ENCODE measurements at places on chromosomes 12 and 14. TPM values are rescaled to one million over a fixed set of nuclear protein-coding genes. Genes with fewer than 3 reads are reported as not detected.

ADIPOR2 gene
- total RNA-seq = 61.2 TPM

TRHDE gene
- total RNA-seq = 0.26 TPM

DENND5B gene
- total RNA-seq = 2.6 TPM

ADCY4 gene
- 0.77 TPM for total RNA-seq

NDUFA9 gene
- 36.9 TPM for total RNA-seq

DNA sequence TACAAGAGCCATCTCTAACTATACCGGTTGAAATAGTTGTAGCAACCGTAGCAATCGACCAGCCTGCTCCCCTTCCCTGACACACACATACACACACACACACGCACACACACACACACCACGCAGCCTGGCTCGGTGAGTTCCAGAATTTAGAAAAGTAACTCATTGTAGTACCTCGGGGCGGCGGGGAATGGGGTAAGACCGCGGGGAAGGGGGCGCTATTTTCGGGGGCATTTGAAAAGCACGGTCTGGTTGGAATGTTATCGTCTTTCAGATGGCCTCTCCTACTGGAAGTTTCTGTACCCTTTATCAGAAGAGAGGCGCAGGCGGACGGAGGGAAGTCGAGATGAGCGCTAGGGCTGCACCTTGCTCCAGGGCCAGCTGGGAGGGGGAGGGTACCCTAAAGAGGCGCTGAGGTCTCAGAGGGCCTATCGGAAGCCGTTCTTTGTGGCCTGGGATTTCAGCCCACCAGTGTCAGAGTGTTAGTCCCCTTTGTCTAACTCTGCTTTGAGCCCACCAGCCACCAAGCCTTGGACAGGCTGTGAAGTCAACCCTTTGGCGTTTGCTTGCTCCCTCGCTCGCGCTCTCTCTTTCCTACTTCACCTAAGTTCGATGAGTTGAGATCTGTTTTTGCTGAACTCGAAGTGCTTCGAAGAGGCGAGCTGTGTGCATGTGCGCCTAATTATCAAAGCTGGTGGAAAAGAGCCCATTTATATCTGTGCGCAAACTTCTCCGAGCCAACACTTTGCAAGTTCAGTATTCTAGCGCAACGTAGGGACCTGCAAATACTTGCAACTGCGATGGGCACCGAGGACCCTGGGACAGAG lies 837 bp downstream of the COL2A1 start:
- no peak for DNase-seq

- no peak for DNase-seq
Observed at GRCh38 chr12:118183155-118183554, 47.2 kb downstream of the PEBP1 start.

- DNase-seq = peak; percentile 55
Observed at GRCh38 chr14:22598099-22598895, at the start of gene ABHD4. ABHD4 (plus strand) TSS chr14:22598300; CDS start chr14:22598307, 7 bp downstream.

DNA sequence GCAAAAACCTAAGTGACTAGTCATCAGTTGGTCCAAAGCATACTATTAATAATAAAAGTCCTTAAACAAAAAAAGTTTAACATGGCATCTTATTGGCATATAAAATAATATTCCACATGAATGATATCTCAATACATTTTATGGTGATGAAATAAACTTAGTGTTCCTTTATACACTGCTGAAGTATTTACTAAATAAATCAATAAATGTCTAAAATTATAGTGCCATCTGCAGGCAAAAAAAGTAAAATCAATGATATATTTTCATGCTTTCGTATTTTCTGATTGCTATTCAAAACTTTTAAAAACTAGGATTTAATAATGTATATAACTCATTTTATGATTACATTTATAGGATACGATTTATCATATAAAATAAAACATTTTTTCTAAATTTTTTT lies 30.5 kb downstream of the PUS7L start:
- peak; percentile 15 for DNase-seq

- peak; percentile 91 for DNase-seq
Observed at GRCh38 chr12:81668475-81668874, 90.7 kb downstream of the PPFIA2 start.

- no peak for DNase-seq
Observed at GRCh38 chr14:99540196-99541032, 59.2 kb downstream of the CCNK start.

DNA sequence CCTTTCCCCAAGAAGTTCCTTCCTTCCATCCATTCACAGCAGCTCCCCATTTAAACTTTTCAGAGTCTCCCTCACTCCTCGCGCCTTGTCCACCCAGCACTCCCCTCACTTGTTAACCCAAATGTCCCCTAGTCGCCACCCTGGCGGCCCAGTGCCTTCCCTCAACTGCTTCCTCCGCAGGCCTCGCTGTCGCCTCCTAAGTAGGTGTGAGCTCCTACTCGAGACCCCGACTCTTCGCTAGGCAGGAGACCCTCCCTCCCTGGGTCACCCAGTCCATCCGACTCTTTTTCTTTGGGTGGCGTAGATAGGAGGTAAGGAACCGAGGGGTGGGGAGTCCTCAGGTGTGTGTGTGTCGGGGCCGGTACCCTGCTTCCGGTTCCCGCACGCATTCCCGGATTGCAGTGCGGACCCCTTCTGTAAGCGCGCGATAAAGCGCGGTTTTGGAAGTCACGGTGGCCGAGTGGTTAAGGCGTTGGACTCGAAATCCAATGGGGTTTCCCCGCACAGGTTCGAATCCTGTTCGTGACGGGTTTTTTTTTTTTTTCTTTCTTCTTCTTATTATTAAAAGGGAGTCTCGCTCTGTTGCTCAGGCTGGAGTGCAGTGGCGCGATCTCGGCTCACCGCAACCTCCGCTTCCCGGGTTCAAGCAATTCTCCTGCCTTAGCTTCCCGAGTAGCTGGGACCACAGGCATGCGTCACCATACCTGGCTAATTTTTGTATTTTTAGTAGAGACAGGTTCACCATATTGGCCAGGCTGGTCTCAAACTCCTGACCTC lies 823 bp upstream of the SMARCC2 start:
- peak; percentile 75 for DNase-seq

DNA sequence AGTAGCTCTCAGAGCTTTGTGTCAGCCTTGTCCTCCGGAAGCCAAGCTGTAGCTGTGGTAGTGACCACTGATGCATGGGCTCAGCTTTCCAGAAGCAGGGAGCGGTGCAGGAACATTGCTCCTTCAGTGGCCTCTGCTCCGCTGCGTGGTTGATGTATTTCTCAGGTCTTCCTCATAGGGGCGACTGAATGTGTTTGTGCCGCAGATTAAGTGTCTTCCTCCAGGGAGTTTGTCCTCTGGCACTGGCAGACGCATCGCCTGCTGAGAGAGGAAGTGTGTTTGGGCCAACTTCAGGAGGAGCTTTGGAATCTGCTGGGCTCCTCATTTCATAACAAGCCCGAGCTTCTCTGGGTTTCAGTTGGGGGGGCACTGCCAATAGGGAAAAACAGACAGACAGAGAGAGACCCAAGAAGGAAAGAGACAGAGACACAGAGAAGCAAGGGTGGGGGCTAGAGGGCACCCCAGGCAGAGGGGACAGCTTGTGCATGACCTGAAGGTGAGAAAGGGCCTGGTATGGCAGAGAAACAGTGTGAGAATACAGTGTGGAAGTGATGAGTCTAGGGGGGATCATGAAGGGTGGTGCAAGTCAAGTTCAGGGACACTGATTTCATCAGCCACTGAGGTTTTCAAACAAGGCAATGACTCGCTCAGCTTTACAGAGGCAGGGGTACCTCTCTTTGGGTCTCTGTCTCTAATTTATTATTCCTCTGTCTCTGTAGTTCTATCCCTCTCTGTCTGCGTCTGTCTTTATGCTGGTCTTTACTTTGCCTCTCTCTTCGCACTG lies 69.4 kb upstream of the PRIMA1 start:
- no peak for DNase-seq

- peak; percentile 87 for DNase-seq
Observed at GRCh38 chr12:14260011-14260993, 105.2 kb upstream of the ATF7IP start.

DNA sequence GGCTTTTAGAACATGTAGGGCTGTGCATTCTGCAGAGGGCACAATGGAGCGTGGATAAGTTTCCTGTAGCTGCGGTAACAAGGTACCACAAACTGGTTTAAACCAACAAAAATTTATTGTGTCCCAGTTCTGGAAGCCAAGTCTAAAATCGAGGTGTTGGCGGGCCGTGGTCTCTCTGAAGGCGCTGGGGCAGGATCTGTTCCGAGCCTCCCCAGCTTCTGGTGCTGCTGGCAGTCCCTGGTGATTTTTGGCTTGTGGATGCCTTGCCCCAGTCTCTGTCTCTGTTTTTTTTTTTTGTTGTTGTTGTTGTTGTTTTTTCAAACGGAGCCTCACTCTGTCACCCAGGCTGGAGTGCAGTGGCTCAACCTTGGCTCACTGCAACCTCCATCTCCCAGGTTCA lies 77.5 kb downstream of the ACACB start:
- no peak for DNase-seq

DNA sequence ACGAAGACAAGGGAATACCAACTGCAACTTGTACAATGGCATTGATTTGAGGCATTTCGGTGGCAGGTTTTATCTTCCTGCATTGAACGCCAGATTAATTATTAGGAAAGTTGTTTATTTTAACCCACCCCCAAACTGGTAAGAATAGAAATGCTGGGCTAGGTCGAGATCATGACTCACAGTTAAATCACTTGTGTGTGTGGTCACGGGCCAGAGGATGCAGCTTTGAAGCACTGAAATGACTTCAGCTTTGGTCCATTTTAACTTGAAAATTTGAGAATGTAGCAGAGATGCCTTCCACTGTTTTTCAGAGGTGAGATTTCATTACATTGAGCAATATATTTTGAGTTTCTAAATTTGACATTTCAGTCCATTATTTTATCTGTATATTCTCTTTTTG lies 23.6 kb upstream of the KCNH3 start:
- DNase-seq = peak; percentile 83

DNA sequence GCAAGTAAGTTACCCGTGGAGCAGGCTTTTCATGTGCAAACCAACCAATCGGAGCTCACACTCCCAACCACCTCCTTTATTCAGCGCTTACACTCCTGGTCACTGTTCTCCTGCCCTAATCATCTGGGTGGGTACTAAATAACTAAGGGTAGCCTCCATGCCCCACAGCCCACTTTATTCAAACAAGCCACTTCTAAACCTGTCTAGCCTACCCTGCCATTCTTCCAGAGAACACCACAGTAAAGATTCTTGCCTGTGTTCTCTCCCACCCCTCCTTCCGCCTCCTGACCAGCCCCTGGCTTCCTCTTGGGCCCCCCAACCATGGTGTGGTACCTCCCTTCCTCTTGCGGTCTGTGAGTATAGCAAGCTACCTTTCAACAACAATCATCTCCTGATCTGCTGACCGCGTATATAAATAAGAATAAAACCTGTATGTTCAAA lies 581.9 kb downstream of the VRK1 start:
- no peak for DNase-seq

- no peak for DNase-seq
Observed at GRCh38 chr14:96727073-96727472, 70.1 kb upstream of the VRK1 start.

DNA sequence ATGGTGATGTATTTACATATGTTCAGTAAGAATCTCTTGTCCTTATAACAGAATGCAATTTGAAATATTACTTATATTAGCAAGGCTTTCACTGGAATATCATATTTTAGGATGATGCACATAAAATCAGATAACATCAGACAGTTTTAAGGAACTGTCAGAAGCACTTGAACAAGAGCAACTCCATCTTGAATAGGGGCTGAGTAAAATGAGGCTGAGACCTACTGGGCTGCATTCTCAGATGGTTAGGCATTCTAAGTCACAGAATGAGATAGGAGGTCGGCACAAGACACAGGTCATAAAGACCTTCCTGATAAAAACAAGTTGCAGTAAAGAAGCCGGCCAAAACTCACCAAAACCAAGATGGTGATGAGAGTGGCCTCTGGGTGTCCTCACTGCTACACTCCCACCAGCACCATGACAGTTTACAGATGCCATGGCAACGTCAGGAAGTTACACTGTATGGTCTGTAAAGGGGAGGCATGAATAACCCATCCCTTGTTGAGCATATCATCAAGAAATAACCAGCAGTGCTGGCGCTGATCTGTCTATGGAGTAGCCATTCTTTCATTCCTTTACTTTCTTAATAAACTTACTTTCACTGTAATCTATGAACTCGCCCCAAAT lies 27.6 kb upstream of the ETV6 start:
- DNase-seq = no peak

GRCh38 chr14:95659990-95660385 lies 26.2 kb upstream of the TCL1B start:
- no peak for DNase-seq

GRCh38 chr12:72030277-72030676 lies 91.6 kb downstream of the TPH2 start:
- DNase-seq = no peak

- DNase-seq = no peak
Observed at GRCh38 chr14:23043754-23044153, 1.7 kb downstream of the PSMB11 start.

DNA sequence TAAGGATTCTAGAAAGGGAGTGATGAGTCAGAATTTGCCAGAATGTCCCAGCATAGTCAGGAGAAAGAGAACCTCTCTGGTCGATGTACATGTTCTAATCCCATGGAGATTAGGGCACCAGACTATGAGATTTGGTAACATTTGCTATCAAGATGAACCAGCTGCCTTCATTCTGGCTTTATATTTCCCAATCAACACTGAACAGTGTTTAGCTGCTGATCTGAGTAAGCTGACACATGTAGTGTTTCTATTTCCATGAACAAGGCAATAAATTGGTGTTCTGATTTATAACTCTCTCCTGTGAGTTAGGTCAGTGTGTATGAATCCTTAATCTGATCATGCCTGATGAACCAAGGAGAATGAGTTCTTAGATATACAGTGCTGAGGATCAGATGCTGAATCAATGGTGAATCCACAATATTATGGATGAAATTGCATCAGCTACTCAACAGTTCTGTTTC lies 158.0 kb upstream of the AMIGO2 start:
- no peak for DNase-seq

DNA sequence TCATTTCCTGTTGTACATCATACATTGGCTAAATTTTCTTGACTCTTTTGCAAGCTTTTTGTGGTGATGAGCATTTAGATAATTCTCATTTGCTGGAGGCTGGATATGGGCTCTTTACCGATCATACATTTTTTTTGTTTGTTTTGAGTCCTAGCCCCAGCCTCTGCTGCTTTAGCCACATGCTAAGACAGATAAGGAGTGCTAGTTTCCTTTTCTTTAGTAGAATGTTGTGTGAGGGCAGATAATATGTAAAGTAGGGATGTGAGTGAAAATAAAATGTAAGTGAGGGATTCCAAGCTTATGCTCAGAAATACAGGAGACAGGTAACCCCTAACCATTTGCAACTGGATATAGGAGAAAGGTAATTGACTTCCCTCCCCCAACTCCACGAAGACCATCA lies 405.7 kb downstream of the TRHDE start:
- DNase-seq = no peak

- DNase-seq = no peak
Observed at GRCh38 chr12:49632986-49633702, 9.8 kb downstream of the PRPF40B start.

Measured in bronchial epithelial cell (primary cell).